ENCODE measurements at places on chromosomes 12 and 14.

- no peak for ATAC-seq
Observed at GRCh38 chr12:75883241-75883640, 148.3 kb downstream of the PHLDA1 start.

DNA sequence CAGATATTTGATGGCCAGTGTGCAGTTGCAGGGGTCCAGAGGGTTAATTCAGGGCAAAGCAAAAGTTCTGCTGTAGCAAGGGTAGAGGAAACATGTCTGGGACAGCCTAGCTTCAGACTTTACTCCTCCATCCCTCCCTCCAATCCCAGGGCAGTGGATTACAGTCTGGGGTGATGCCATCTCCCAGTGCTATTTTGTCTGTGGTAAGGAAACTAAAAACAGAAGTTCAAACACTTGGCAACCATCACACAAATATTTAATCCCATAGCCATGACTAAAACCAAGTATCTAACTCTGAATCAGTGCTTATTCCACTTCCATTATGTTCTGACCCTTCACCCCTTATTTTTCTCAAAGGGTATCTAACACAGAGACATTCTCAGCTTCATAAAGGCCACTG, 61.8 kb downstream of the PIK3C2G start:
- no peak for ATAC-seq

GRCh38 chr14:63988579-63988978, 135.8 kb downstream of the SYNE2 start:
- ATAC-seq, result peak; percentile 62

DNA sequence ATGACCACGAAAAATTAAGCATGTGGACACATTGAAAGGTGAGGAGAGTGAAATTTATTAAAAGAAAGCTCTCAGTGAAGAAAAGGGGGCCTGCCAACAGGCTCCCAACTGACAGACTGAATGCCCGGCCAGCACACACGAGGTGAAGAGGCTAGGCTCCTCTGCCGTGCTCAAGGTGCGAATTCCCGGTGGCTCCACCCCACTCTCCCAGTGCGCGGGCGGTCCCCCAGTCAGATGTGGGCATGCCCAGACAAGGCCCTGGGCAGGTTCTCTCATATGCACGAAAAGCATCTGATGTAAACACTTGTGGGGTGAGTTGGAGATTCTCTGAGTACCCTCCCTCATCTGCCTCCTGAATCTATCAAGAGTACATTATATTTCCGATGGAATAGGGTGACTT, 48.5 kb upstream of the OSBPL8 start:
- ATAC-seq, result no peak

- ATAC-seq, result no peak
Observed at GRCh38 chr12:96989916-96990315, 82.9 kb downstream of the NEDD1 start.

Measured in activated T-helper 17 cell treated with anti-CD3 and anti-CD28 coated beads, Interleukin-2, amount 50 U/mL, for 72 hours (primary cell).